ENCODE measurements at places on chromosomes 11 and 22.

- no peak for DNase-seq
Observed at GRCh38 chr22:22507743-22508273, 734 bp downstream of the ZNF280B start.

DNA sequence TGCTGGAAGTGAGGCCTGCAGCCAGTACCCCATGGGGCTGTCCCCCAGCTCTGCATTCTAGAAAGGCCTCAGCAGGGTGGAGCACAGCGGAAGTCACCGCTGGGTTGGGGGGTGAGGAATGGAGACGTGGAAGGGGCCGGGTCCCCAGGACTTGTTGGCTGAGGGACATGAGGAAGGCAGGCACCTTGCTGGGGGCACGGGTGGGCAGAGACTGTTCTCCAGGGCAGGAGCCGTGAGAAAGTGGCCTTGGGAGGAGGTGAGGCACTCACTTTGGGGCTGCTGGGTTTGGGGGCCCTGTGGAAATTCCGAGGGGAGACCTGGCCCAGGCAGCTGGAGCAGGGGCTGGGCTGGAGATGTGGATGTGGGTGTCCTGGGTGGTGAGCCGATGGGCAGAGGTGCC, 5.0 kb downstream of the TNNI2 start:
- no peak for DNase-seq

- no peak for DNase-seq
Observed at GRCh38 chr11:115197433-115197832, 306.8 kb downstream of the CADM1 start.

GRCh38 chr11:26283852-26284408, 48.0 kb upstream of the ANO3 start:
- DNase-seq: no peak

- peak; percentile 94 for DNase-seq
Observed at GRCh38 chr11:10351765-10352641, 47.1 kb downstream of the ADM start.

DNA sequence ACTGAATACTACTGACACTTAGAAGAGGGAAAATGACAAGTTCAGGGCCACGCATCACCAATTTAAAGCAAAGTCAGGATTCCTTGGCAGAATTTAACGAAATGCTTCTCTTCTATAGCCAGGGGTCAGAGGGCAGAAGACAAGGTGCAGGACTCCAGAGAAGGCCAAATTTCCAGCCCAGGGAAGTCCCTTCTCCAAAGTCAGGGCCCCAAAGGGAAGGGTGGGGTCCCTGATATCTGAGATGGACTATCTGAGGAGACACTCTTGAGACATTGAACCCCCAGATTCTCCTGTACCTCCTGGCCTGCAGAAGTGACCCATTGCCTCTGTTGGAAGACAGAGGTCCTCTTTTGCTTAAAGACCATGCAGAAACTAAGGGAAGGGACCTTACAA, 91.2 kb downstream of the RPS6KA4 start:
- DNase-seq: no peak

GRCh38 chr11:96036863-96037262, 113.0 kb upstream of the MTMR2 start:
- no peak for DNase-seq

Measured in NCI-H2081 (cell line).